ENCODE measurements at places on chromosomes 16 and 17. TPM values are rescaled to one million over a fixed set of nuclear protein-coding genes. Genes with fewer than 3 reads are reported as not detected.

Gene SPNS2
- 3.5 TPM for total RNA-seq

DNA sequence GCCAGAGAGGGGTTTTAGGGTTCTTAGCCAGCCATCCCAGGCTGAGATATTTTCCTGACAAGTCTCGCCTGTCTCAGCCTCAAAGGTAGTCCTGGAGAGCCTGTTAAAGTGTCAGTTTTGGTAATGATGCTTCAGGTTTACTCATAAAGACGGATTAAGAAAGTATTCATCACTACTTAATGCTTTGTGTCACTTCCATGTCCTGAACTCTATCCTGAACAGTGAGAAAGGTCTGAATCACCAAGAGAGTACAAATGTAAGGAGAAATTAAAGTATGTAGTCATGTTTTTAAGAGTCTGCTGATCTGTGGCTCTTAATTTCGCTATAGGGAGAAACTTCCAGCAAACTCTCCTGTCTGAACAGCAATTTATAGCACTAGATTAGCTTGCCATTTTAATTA lies 14.0 kb downstream of the RPGRIP1L start:
- H3K4me1 ChIP-seq: no peaks in the 10 kb centered on the region
- peaks cover 2% of the 10 kb centered on the region for H3K36me3 ChIP-seq
- no peak overlapping the region for H3K27ac ChIP-seq
- H3K27me3 ChIP-seq: no peaks in the 10 kb centered on the region
- no peak for DNase-seq

DNA sequence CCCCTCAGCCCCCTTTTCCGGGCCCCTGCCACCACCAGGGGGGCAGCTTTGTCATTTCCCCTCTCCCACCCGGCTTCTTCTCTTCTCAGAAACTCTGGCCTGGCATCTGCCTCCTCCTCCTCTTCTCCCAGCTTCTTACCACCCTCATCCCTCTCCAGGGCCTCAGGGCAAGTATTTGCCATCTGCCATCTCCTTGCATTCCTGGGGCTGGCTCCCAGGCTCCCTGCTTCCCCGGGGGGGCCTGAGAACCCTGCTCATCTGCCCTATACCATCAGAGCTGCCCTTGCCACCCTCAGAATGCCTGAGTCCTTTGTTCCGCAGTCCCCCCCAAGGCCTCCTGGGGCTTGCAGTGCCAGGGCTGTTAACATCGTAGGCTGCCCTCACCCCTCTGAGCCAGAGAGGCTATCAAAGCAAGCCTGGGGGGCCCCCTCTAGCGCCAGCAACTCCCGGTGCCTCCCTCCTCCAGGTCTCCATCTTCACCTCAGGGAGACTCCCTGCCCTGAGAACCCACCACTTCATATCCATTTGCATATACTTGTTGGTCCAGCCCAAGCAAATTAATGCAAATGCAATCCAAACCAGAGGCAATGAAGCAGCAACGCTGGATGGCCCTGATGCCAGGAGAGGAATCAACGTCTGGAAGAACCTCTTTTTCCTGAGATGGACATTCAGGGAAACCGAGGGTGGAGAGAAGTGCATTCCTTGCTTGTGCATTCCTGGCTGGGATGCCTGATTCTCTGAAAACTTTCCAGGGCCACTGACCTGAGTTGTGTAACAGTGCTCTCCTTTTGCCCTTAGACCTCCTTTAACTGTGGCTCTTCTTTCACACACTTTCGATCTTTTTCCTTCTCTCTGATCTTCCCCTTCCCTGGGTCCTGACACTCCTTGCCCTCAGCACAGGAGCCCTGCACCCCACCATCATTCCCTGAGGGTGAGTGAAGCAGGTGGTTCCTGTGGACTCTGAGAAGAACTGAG lies 20.7 kb upstream of the SP2 start:
- H3K27ac ChIP-seq: no peak overlapping the region
- peaks cover 76% of the 10 kb centered on the region for H3K27me3 ChIP-seq
- DNase-seq: no peak

- H3K4me3 ChIP-seq: no peak overlapping the region
- H3K36me3 ChIP-seq: no peaks in the 10 kb centered on the region
- H3K27ac ChIP-seq: no peak overlapping the region
- H3K4me1 ChIP-seq: no peaks in the 10 kb centered on the region
These were observed 77.6 kb upstream of the FOXF1 start for GRCh38 chr16:86432691-86433090.

Gene LRRC37A
- 0.84 TPM for total RNA-seq

- peaks cover 17% of the 10 kb centered on the region for H3K4me1 ChIP-seq
- H3K36me3 ChIP-seq: no peaks in the 10 kb centered on the region
- H3K27me3 ChIP-seq: no peaks in the 10 kb centered on the region
- H3K27ac ChIP-seq: peak overlapping the region; percentile 41
- DNase-seq: no peak
- H3K4me3 ChIP-seq: no peak overlapping the region
These were observed 33.2 kb downstream of the EEF2K start for GRCh38 chr16:22239131-22239805.

Measured in psoas muscle (tissue), 8 donors.